ENCODE measurements at places on chromosomes 12 and 14.

- DNase-seq, result no peak
Observed at GRCh38 chr14:102805371-102805891, 28.2 kb downstream of the TRAF3 start.

- no peak for DNase-seq
Observed at GRCh38 chr14:26811756-26812305, 214.0 kb upstream of the NOVA1 start.

DNA sequence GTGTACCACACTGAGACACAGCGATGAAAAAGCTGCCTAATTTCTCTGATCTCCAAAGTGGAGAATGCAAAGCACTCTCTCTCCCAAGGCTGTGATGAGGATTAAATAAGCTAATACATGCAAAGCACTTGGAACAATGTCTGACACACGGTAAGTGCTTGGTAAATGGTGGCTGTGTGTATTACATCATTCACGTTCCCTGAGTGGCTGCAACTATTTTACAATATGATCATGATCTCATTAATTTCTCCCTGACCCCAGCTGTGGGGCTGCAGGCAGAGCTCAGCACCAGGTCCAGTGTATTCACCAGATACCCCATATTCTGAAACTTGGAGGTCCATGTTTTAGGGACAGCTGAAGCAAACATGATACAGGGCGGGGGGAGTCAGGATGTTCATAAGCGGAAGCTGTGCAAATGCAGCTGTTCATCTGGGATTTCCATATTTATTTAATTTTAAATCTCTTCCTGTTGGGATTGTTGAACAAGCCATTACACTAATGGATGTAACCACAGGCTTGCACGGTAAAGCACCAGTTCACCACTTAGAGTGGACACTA, 106.4 kb downstream of the CCDC60 start:
- no peak for DNase-seq

DNA sequence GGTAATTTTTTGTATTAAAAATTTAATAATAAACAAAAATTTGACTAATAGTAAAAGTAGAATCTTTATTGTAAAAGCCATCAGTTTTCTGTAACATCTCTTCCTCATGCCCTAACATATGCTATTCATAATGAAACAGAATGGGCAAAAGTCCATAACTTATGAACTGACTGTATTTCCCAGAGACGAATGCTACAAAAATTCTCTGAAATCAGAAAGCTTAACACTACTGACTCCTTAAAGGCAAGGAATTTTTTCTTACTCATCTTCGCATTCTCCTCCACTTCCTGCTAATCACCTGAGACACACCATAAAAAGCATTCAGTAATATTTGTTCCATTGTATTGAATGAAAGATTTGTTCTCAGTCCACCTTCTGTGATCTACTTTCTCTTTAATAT, 17.6 kb downstream of the MON2 start:
- DNase-seq, result no peak

DNA sequence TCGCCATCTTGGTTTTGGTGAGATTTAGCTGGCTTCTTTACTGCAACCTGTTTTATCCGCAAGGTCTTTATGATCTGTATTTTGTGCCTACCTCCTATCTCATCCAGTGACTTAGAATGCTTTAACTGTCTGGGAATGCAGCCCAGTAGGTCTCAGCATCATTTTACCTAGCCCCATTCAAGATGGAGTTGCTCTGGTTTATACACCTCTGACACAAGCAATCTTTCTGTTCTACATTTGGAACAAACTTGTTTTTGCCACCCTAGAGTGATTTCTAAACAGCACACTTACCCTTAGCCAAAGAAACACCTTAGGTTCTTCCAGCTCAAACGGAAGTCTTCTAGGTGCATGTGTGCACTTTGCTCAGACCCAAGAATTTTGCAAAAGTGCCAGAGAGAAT, 122.3 kb downstream of the CCDC60 start:
- no peak for DNase-seq

Data from SW 1271 (cell line).